ENCODE measurements at places on chromosomes 4 and X.

DNA sequence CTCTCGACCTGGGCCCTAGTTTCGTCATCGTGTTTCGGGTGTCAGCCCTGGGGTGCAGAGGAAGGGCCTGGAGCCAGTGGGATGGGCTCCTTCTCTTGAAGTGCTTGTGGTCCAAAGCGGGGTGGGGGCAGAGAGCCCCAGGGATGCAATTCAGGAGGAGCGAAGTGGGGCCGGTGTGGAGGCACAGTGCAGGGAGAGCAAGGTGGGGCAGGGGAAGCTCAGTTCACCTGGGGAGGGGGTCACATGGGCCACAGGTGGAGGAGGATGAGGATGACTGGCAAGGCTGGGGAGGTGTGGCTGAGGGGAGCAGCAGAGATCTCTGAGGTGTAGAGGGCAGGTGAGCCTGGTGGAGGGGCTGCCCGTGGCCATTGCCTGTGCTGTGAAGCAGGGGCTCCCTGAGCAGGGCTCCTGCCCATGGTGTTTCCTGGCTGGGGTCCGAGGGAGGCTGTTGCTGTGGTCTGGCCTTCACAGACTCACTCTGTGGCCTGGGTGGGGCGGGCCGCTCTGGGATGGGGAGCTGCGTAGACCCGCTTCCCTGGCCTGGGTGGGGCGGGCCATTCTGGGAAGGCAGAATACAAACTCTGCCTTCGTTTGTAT, 6.9 kb downstream of the SORCS2 start:
- no peak for DNase-seq

GRCh38 chrX:135981668-135982067, 3.6 kb upstream of the SLC9A6 start:
- no peak for DNase-seq

DNA sequence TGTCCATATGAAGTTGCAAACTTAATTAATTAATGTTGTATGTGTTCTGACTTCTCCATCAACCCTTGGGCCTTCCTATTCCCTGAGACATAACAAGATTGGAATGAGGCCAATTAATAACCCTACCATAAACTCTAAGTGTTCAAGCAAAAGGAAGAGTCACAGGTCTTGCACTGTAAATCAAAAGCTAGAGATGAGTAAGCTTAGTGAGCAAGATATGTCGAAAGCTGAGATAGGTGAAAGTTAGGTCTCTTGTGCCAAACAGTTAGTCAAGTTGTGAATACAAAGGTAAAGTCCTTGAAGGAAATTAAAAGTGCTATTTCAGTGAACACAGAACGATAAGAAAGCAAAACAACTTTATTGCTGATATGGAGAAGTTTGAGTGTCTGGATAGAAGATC, 58.2 kb upstream of the GPRIN3 start:
- no peak for DNase-seq

GRCh38 chr4:94463771-94464170, 12.0 kb downstream of the PDLIM5 start:
- no peak for DNase-seq

DNA sequence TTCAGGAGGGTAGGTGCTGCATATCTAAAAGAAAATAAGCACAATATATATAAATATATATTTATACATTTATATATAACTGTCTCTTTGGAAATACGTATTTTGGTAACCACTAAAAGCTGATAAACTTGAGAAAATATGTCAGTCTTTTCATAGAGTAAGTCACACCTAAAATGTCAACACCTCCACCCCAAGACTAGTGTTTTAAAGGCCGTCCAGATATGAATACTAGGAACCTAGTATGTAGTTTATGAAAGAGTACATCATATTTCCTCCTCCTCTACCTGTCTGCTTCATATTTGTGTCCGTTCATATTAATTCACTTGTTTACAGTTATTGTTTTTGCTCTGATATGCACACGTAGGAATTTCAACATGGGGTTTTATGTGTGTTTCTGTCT, 45.2 kb downstream of the MTMR8 start:
- DNase-seq: no peak

DNA sequence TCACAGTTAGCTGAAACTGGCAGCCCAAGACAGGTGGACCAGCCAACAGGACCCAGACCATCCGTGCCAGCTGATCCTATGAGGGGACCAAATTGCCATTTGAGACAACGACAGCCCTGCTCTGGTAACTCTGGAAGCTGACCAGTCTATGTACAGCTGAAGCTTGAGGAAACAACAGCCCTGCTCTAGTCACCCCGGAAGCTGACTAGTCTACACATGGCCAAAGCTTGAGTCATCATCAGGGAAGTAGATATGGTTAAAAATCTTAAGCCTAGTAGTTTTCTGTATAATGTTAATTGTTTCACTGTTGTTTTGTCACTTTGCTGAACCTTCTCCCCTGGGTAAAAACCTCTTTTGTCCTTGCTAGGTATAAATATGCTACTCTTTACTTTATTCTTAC, 905.4 kb upstream of the NDST4 start:
- DNase-seq: no peak

DNA sequence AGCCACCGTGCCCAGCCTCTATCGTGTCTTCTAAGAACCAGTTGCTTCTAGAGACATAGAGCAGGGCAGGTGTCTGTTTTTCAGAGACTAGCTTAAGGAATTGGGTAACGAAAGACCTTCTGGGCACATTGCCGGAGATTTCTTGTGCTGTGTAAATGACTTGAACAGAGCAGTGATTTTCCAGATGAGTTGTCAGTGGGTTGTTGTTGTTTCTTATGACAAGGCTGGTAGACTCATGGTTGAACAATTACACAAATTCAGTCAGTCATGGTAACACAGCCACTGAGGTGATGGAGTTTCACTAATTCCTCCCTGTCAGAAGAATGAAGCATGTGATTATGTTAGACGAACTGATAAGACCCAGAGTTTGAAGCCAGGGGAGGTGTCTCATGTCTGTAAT, 20.5 kb upstream of the DDX3X start:
- DNase-seq: no peak

DNA sequence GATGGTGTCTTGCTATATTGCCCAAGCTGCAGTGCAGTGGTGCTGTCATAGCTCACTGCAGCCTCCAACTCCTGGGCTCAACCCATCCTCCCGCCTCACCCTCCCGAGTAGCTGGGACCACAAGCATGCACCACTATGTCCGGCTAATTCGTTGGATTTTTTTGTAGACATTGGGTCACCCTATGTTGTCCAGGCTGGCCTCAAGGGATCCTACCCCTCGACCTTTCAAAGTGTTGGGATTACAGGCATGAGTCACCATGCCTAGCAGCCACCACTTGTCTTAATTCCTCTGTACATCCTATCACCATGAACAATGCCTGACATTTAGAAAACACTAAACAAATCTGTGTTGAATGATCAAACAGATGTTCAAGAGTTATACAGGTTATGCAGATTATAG, 76.7 kb downstream of the NLGN4X start:
- no peak for DNase-seq

- DNase-seq: no peak
These were observed 39.3 kb upstream of the CCNG2 start for GRCh38 chr4:77117721-77118120.

DNA sequence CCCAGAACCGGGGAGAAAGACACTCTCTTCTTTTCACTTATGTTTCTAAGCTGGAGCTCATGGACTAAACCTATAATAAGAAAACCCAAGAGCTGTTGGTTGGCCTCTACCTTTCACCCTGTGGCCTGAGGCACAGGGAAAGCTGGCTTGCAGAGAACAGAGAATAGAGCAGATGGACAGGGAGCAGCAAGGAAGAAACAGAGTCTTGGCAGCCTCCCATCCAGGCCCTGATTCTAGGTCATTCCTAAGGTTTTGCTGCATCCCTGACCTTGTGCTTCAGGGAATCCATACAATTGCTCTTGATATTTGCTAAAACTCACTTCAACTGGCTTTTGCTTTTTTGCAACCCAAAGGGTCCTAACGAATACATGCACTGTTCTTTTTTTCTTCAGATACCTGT, 87.8 kb downstream of the SMIM20 start:
- no peak for DNase-seq

DNA sequence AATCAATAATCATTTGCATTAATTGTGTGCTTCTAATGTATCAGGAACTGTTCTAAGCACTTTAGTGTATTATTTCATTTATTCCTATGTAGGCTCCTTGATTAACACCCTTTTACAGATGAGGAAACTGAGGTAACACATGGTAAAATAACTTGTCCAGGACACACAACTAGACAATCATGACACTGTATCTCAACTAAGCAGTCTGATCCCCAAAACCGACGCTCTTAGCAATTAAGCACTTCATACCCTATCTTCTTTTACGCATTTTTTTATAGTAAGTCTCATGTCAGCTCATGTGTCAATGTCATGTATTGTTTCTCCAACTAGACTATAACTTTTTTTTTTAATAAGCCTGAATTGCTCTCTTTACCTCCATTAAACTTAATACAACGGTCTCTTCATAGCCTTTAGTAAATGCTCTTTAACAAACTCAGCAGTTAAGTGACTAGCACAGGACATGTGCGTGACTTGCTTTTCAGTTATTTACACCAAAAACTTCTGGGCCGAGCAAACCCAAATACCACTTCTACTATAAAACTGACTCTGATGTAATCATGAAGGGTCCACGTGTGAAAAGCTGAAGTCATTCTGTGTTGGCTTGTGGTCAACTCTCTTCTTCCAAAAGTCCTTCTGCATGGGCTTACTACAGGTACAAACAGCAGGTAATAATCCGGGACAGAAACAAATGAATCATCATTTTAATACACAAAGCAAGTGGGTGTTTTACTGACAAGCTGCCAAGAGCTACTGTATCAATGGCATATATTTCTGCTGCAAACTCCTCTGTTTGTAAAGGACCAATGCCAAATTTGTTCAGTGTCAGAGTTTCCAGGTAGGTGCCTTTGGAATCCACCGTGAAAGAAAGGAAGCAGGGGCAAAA, 7.9 kb upstream of the AMBN start:
- peak; percentile 4 for DNase-seq

- no peak for DNase-seq
These were observed 51.2 kb downstream of the ENPEP start for GRCh38 chr4:110527156-110527555.

GRCh38 chr4:56650262-56651055, 30.6 kb downstream of the HOPX start:
- DNase-seq: no peak

DNA sequence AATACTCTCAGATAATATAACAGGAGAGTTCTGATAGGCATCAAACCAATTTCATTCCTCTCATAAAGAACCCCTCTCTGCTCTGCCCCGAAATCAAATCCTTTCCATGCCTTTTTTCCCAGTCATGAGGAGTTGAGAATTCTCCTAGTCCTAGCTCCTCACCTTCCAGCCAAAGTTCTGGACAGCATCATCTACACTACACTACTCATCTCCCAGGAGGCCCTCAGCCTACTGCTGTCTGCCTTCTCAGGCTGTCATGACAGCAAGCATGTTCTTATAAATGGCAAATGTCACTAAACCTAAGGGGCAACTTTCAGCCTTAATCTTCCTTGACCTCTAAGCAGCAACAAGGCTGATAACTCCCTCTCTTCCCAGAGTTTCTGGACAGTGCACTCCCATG, 26.6 kb downstream of the MAPK10 start:
- no peak for DNase-seq

- DNase-seq: no peak
These were observed 88.6 kb downstream of the TSPAN7 start for GRCh38 chrX:38649674-38650647.

DNA sequence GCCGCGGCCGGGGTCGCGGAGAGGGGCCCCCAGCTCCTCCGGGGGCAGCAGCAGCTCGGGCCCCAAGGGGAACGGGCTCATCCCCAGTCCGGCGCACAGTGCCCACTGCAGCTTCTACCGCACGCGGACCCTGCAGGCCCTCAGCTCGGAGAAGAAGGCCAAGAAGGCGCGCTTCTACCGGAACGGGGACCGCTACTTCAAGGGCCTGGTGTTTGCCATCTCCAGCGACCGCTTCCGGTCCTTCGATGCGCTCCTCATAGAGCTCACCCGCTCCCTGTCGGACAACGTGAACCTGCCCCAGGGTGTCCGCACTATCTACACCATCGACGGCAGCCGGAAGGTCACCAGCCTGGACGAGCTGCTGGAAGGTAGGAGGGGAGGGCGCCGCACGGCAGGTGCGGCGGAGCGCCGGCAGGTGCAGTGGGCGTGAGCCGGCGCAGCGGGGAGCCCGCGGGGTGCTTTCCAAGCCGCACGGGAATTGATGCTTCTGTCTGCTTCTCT, 886 bp downstream of the DCLK2 start:
- DNase-seq: peak; percentile 66

DNA sequence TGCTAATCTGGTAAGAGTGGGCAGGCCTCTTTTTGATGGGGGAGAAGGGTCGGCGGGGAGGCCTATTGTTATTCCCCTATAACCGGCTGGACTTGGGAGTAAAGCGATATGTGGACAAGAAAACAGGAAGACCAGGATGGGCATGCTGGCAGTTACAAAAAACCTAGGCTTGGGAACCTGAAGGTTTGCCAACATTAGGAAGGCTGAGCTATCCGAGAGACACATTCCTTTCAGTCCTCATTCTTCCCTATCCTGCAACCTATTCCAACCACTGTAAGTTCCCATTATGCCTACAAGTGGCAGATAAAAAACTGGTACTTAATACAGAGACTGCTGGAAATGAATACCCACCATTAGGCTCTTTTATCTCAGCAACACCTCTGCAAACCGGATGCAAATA, 32.4 kb upstream of the CT47C1 start:
- no peak for DNase-seq

DNA sequence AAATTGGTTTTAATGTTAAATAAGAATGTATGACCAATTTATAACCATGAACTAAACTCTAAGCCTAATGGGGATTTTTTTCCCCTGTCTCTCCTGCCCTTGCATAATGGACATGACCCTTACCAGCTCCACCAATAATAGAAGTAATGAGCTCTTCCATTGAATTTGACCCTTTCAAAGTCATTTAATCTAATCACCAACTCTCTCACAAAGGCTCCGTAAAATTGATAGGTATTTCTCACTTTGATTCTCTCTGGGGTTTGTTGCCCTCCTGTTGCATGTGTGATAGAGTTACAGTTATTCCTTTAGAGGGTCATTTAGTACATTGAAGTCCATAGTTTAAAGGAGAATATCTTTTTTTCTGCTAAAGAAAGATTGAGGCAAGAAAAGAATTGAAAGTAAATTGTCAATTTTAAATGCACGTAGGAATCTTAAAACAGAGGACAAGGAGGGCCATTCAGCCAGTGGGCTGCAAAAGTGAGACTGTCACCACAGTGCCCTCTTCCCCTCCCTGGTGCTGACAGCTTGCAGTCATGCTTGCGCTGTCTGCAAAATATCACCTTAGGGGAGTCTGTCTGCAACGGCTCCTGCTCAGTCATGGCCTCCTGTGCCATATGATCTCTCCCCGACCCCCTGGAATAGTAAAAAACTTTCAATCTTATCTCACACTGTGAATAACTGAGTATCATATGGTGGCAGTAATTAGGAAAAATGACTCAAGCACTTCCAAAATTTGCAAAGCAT, 307.5 kb upstream of the GNPDA2 start:
- DNase-seq: no peak

GRCh38 chr4:869776-870175, 43.8 kb upstream of the CPLX1 start:
- DNase-seq: no peak

- DNase-seq: no peak
These were observed 177.1 kb upstream of the LCORL start for GRCh38 chr4:18198653-18199052.

DNA sequence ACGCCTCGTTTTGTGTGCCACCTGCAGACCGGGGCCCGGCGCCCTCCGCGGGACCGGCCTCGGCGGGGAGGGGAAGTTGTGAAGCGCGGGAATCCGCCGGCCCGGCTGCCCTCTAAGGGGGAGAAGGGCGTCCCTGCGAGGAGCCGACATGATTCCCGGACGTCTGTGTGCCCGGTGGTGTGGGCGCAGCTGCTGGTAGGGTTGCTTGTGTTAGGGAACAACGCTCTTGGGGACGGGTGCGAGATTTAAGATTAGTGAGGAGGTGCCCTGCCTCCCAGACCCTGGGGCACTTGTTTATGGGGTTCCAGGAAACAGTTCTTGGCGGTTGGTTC, 627 bp downstream of the CDKN2AIP start:
- no peak for DNase-seq

Data from DMS79 treated with DMSO at 0.1 percent for 48 hours (cell line).